ENCODE measurements at places on chromosomes 12 and 14.

GRCh38 chr12:65615118-65615517, 209.2 kb upstream of the HMGA2 start:
- no peak for DNase-seq

- no peak for DNase-seq
Measured at GRCh38 chr14:94864387-94865195, 94.7 kb upstream of the GSC start.

DNA sequence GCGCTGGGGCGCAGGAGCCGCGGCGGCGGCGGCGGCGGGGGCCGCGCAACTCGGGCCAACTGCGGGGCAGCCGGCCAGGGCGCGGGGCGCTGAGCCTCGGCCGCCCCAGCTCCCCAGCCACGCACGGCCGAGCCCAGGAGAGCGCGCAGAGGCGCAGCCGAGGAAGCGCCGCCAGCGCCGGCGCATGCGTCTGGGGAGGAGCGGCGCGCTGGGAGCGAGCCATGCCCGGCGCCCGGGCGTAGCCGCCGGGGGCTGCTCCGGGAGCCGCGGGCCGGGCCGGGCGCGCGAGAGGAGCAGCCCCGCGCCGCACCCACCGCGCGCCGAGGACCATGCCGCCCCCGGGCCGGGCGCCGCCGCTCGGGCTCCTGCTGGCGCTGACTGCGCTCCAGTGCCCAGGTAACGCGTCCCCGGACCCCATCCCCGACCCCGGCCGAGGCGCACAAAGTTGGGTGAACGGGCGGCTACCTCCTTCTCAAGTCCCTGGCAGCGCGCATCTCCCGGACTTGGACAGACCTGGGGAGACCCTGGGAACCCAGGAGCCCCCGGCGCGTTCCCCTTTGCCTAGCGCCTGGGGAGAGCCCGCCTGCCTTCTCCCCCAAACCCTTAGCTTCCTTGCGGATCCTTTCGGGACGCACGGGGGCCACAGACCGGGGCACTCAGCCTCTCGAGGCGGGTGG, 121.4 kb downstream of the AACS start:
- DNase-seq, result no peak

- no peak for DNase-seq
Measured at GRCh38 chr14:102893452-102893851, 29.0 kb upstream of the AMN start.

DNA sequence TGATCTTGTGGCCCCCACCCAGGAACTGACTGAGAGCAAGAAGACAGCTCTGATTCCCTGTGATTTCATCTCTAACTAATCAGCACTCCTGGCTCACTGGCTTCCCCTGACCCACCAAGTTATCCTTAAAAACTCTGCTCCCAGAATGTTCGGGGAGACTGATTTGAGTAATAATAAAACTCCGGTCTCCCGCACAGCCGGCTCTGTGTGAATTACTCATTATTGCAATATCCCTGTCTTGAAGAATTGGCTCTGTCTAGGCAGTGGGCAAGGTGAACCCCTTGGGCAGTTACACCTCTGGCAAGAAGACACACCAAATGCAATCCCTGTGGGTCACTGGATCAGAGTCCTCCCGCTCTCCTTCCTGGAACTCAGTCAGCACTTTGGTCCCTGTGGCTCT, 21.3 kb downstream of the SLC7A7 start:
- no peak for DNase-seq

GRCh38 chr12:54628186-54628846, 6.4 kb downstream of the LACRT start:
- no peak for DNase-seq

GRCh38 chr12:113987261-113988063, 21.3 kb upstream of the RBM19 start:
- no peak for DNase-seq

GRCh38 chr12:23222801-23223200, 597.8 kb downstream of the ETNK1 start:
- DNase-seq, result no peak

- no peak for DNase-seq
Measured at GRCh38 chr12:127813147-127813546, 453.8 kb upstream of the TMEM132C start.

DNA sequence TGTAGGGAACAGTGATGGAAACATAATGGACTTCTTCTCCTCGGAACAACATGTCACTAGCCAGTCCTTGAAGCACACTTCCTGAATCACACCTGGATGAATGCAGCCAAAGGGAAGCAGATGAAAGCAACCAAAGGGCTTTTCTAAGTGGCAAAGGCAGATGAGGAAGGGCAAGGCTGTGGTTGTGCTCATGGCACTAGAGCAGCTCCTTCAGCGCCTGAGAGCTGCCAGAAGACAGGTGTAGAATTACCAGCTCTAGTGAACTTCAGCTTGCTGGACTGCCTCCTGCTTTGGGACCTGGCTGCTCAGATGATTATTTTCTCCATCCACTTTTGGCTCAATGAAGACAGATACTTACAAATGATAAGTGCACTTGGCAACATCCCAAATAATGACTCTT, 1372.1 kb upstream of the SEL1L start:
- DNase-seq, result no peak

DNA sequence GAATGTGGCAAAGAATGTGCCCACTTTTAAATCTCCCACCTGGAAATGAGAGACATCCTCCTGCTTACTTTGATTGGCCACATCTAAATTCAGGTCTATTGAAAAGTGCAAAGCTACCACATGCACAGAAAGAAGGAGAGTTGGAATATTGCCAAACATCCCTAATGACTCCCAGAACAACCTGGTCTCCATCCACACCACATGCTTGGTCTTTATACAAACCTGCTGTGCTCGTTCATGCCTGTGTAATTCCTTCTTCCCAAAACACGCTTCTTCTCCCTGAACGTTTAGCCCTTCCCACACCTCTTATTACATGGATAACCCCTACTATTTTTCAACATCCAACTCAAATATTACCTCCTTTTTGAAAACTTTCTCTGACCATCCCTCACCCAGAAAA, 66.2 kb upstream of the BCL2L14 start:
- peak; percentile 29 for DNase-seq

GRCh38 chr12:30840715-30841114, 85.8 kb upstream of the TSPAN11 start:
- no peak for DNase-seq

DNA sequence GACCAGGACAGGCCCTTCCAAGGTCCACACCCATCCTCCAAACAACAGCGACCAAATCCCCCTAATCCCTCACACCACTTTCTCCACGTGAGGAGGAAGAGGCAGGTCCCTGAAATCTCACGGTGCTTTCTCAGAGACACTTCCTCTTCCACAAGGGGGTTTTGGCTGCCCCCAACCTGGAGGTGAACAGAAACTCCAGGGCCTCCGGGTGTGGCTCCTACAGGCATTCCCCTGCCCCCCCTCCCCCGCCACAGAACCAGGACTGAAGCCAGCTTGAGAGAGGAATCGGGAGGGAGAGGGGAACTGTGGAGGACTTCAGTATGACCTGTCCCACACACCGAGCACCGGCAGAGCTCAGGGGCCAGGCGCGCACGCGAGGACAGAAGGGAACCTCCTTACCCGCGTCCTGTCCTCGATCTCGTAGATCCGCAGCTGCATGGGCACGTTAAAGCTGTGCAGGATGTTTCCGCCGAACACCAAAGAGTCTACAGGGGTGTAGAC, 60.2 kb downstream of the KDM2B start:
- no peak for DNase-seq

DNA sequence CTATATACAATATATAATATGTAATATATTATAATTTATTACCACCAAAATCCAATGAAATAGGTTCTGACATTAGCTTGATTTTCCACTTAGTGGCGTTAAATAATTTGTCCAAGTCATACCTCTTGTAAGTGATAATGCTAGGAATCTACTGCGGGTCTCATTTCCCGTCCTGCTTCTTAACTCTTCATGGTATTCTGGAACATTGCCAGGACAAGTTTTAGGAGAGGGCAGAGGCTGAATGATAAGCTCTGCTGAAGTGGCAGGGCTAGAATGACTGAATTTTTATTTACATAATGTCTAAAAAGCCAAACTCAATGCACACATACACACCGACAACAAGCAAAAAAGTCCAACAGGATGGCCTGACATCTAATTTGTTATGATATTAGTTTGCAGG, 70.4 kb upstream of the PTPRQ start:
- no peak for DNase-seq

DNA sequence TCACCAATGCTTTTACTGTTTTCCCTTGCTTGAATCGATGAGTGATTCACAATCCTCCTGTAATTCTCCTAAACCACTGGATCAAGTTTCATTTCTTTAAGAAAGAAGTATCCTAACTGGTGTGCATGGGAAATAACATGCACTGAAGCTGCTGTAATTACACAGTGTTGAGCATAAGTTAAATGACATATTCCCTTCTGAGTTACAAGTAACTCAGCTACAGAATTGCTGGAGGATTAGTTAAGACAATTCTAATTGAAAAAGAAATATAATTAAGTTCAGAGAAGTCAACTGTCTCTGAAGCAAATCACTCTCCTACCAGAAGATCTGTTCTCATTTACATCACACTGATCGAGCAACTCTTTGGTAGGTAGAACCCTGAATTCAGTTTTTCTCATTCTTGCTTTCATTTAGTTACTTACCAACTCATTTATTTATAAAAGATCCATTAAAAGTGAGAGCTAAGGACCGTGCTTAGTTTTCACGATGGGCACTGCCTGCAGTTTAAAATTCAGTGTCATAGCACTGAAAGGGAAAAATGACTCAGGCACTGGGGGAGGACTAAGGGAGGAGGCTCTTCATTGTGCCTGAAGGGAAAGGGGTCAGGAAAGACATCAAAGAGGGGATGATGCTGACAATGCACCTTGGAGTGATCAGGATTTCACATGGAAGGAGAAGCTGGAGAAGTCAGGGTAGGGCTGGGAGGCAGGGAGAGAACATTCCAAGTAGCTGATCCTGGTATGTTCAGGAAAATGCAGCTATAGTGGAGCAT, 327.2 kb downstream of the EMP1 start:
- no peak for DNase-seq

DNA sequence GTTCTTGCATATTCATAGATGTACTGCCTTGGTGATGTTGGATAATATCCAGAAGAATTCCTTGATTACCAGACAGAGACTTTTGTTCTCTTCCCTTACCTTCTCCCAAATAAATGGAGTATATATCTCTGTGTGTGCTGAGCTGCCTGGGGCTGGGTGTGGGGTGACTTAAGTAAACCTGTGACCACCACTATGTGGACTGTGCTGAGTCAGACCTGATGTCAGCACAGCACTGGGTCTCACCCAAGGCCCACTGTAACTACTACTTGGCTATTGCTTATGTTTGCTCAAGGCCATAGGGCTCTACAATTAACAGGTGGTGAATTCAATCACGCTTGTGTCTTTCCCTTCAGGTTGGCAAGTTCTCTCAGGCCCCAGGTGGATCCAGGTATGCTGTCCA, 145.7 kb upstream of the MDGA2 start:
- no peak for DNase-seq

DNA sequence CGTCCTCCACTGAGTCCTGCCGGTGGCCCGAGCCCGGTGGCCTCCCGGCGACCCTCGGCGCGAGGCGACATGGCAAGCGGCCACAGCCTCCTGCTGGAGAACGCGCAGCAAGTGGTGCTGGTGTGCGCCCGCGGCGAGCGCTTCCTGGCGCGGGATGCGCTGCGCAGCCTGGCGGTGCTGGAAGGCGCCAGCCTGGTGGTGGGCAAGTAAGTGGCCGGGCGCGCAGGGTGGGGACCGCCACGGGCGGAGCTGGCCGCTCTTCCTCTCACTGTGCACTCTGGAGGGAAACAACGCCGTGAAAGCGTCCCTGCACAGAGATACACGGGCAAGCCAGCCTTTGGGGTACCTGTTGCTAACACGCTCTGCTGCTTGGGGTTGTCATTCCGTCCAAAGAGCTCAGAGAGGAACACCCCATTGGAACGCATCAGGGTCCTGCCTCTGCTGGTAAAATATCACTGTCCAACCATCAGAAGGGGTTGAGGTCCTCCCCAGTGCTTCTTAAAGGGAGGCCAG, at the start of gene AMDHD1:
Gene AMDHD1 (plus strand): TSS at position 2 of the 513 bp plus-strand sequence. CDS start 68 bp downstream, at position 70.
- peak; percentile 41 for DNase-seq

DNA sequence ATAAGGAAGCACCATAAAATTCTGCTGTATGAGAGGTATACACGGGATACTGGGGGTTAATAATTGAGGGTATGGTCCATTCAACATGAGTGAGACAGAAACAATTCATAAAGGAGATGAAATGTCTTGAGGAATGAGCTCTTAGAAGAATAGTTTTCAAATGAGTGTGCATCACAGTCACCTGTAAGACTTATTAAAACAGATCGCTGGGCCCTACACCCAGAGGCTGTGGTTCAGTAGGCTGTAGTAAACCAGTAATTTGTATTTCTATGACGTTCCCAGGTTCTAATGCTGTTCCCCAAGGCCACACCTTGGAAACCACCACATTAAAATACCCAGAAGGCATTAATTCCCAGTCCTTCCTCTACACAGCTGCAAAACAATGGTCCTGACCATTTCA, 49.6 kb downstream of the CAND1 start:
- DNase-seq, result no peak

- no peak for DNase-seq
Measured at GRCh38 chr12:122150127-122150681, 23.8 kb downstream of the IL31 start.

DNA sequence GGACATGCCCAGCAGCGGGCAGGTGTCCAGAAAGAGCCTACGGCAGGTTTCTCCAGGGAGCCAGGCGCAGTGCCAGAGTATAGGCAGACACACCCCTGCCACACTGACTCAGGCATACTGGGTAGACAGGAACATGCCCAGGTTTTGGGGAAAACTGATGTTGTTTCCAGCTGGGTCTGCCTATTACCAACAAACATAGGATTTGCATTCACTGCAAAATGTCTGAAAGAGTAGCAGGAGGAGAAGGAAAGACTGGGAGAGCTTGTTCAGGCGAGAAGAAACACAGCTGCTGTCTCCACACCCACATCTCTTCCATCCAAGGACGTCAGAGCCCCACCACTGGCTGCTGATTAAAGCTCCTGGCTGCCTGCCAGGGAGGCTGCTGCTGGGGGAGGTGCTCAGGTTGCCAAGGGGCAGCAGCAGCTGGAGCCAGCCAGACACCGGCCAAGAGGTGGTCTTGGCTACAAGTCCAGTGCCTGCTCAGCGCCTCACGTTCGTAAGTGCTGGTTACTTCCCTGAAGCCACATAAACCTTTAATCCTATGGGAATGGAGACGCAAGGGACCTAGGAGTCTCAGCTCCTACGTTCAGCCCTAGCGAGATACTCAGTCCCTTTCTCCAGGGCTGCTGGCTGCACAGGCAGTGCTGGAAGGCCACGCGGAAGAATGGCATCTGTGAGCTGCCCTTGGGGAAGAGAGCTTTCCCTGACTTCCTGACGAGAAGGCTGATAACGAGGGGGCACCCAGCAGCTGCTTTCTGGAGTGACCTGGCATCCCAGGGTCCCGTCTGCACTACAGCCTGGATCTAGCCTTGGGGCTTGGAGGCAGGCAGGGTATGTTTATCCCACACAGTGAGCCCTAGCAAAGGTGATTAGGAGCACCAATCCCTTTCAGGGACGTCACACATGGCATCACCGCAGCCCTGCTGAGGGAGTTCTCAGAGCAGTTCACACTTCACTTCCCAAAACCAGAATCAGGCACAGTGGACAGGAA, 58.1 kb downstream of the PLEKHG3 start:
- DNase-seq, result peak; percentile 96

DNA sequence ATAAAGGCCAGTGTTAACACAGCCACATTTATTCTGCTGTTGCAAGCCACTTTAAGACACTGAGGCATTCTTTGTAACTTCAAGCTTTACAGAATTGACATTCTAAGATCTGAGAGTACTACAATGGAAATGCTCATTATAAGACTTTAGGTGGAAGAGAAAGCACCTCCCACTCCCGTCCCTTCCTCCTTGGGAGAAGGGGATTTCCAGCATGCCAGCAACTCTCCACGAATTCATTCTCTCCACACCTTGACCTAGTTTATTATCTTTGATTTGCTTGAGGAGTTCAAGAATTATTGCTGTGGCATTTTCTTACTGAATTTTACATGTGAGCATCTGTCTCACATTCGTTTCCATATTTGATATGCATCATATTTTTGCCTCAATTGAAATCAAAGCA, 644.4 kb upstream of the MIS18BP1 start:
- no peak for DNase-seq

All from COR-L47 (cell line).